ENCODE measurements at places on chromosomes 6 and 20.

- DNase-seq: no peak
These were observed 17.8 kb downstream of the B4GALT5 start for GRCh38 chr20:49695830-49696229.

DNA sequence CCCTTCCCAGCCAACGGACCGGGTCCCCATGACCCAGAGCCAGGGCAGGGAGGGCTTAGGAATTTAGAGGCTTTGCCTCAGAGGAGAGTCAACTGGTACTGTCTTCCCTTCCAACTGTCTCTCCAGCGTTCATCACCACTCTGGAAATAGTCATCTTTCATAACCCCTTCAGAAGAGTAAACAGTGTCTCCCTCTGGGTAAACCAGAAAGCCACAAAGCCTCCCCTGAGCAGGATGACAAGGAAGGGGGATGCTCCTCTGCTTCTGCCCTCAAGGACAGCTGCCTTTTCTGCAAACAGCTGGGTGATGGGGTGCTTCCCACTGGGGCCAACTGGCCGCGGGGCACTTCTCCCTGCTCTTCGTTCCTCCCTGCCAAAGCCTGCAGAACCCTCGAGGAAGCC, 90.1 kb downstream of the PSMG4 start:
- no peak for DNase-seq

- no peak for DNase-seq
These were observed 98.5 kb upstream of the SCGN start for GRCh38 chr6:25553502-25553901.

DNA sequence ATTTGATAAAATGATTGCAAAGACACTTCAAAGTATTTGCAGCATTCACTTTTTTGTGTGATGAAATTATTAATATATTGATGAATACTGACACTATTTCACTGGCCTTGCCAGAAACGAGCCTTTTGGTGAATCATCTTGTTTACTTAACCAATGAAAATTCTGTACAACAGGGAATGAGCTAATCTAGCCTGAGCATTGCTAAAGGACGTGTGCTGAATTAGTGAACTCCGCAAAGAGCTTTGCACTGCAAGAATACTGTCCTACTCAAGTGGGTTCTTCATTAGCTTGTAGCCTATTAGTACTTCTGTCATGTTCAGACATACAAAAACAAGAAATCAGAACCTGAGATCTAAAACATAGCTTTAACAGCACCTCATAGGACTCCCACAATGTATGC, 172.0 kb upstream of the NRSN1 start:
- DNase-seq: no peak

DNA sequence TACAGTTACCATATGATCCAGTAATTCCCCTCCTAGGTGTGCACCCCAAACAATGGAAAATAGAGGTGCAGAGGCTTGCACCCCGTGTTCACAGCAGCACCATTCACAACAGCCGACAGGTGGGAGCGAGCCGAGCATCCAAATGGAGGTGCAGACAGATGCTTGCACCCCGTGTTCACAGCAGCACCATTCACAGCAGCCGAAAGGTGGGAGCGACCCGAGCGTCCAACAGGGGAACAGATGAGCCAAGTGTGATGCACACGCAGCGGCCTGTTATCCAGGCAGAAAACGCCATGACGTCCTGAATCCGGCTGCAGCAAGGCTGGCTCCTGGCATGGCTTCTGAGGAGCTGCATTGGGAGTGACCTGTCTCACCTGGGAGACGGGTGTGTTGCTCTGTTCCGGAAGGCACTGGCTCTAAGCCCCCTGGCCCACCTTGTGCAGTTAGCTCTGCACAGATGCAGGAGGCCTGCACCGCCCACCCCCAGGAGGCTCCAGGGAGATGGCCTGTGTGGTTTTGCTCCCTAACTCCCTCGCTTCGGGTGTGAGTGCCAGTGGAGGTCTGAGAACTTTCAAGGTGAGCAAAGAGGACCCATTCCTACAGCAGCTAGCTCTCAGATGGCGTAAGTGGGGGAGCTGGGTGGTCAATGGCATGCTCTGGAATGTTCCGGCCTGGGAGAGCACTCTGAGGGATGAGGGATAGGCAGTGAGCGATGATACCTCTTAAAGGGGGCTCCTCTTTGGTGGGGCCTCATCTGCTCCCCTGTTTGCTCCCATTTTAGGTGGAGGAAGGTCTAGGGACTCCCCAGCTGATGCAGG, 47.8 kb upstream of the FRMD1 start:
- DNase-seq: no peak

GRCh38 chr6:127347178-127347577, 3.8 kb upstream of the ECHDC1 start:
- DNase-seq: peak; percentile 38

GRCh38 chr6:90502381-90502780, 84.5 kb downstream of the MAP3K7 start:
- no peak for DNase-seq

- DNase-seq: no peak
These were observed 401.2 kb upstream of the RNF217 start for GRCh38 chr6:124560873-124561567.

DNA sequence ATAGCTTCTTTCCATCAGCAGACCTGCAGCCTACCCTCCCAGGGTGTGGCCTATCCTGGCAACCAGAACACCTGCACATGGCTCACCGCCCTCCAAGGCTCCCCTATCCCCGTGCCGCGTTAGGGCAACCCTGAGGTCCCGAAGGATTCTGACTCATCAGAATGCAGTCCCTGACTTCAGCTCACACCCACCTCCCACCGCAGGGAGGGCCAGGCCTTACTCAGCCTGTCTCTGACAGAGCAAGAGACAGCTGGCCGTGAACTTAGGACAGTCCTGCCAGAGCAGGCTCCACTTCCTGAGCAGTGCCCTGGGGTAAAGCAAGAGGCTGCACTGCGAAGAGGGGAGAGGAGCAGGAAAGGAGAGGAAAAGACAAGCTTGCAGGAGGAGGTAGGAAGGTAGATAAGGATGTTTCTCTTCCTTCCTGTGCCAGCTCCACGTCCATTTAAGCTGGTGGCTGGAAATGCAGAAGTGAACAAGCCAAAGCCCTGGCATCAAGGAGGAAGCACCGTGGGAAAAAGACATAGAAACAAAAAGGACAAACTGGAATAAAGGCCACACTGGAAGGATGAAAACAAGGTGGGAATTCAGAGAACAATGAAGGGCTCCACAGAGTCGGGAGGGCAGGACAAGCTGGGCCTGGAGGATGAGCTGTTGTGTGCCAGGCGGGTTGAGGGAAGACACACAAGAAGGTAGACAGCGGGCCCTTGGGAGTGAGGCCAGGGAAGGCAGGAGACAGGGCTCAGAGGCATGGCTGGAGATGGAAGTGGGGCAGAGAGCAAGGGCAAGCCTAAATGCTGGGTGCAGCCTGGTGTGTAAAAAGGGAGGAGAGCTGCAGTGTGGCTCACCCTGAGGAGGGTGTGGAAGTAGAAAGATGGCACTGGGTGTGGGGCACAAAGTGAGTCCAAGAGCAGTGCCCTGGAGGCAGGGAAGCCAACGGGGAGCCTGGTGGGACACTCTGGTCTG, 102.7 kb downstream of the SLC23A2 start:
- DNase-seq: peak; percentile 84

DNA sequence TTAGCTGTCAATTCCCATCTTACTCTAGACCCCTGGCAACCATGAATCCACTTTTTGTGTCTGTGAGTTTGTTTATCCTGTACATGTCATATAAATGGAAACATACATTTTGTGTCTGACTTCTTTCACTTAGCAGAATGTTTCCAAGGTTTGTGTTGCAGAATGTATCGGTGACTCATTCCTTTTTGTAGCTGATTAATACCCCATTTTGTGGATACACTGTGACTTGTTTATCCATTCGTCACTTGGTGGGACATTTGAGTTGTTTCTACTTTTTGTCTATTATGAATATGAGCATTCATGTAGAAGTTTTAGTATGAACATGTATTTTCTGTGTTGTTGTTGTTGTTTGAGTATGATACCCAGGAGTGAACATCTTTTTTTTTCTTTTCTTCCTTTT, 21.4 kb downstream of the CDYL start:
- DNase-seq: no peak

DNA sequence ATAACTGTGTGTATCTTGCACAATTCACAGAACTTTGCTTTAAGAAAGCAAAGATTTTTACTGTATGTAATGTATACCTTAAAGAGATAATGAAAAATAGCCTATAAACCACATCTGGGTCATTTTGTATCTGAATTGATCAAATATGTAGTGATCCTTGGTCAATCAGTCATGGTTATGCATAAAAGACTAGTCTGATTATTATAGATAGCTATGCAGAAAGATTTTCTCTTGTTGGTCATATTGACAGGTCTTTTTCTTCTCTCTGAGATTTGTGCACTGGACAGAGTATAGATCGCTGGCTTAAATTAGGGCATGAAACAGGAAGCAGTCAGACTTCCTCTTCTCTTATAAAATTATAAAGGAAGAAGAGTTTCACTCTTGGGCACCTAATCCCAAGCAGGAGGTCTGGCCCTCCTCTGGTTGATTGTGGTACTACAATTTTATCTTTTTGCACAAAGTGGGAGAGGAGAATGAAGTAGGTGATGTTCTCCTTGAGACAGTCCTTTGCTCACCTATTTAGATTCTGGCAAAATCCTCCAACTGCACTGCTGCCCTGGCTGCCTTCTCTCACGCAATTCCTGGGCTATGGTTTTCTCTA, 380.9 kb upstream of the RGS17 start:
- peak; percentile 41 for DNase-seq

DNA sequence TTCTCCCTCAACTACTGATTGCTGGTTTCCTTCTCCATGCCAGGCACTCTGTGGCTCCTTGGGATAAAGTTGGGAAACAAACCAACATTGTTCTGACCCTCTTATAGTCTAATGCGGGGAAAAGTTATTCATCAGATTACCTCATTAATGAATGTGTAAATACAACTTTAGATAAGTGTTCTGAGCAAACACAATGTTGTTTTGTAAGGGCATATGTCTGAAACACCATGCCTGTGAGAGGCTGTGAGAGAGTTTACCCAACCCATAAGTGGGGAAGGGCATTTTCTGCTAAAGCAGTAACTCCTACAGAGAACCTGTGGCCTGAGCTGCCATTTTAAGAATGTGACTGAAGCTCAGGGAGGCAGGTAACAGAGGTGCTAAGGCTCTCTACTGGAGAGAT, 283.5 kb downstream of the KHDC1L start:
- DNase-seq: peak; percentile 28

GRCh38 chr6:108653949-108654348, 93.2 kb downstream of the FOXO3 start:
- DNase-seq: peak; percentile 41

GRCh38 chr20:5914859-5915258, 35.5 kb downstream of the TRMT6 start:
- no peak for DNase-seq

DNA sequence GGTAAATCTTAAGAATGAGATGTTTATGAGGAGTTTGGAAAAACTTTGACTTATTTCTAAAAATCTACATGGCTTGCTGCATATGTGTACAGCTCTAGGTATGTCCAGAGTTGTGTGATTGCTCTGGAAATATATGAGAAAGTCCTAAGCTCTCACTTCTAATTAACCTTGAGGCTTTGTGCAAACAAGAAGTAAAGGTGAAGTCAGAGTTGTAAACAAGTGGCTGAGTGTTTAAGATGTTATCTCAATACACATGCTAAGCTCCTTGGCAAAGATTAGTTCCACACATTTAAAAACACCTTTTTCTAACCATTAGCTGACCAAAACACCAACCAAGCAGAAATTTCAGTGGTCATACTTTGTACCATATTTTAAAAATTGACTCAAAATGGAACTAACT, 684.2 kb downstream of the HTR1B start:
- DNase-seq: no peak

GRCh38 chr20:47998736-47999135, 213.5 kb upstream of the SULF2 start:
- no peak for DNase-seq

- no peak for DNase-seq
These were observed 21.4 kb downstream of the C6orf15 start for GRCh38 chr6:31090973-31091364.

DNA sequence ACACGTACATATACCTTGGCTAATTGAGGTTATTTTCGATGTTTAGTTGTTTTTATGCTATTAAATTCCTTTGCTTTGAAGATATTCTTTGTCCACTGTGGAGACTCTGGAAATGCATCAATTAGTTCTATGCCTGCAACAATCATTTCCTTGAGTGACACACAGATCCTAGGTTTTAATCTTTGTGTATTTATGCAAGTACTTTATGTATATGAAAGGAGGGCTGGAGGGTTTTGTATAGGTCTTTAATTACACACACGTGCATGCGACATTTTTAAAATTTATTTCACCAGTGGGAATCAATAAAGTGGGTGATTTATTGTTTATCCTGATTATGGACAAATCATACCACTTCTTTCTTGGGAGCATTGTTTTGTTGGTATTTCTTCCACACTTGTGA, 57.3 kb downstream of the ZFAND3 start:
- DNase-seq: no peak

- no peak for DNase-seq
These were observed 1.1 kb upstream of the SAMD5 start for GRCh38 chr6:147507162-147508041.

DNA sequence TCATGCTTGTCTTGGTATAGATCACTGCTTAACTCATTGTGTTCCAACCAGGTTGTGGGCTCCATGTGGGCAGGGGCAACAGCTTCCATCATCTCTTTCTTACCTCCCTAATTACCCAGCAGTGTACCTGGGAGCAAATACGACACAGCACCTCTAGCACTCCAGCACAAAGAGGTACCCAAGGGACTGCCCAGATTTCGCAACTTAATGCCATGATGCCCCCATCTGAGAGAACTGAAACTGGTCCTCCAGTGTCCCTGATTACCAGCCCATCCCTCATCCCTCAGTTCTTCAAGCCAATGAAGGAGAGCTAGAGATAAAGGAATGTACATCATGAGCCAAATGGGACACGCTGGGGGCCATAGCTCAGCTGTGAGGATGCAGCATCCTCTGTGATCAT, 41.9 kb upstream of the MDGA1 start:
- no peak for DNase-seq

DNA sequence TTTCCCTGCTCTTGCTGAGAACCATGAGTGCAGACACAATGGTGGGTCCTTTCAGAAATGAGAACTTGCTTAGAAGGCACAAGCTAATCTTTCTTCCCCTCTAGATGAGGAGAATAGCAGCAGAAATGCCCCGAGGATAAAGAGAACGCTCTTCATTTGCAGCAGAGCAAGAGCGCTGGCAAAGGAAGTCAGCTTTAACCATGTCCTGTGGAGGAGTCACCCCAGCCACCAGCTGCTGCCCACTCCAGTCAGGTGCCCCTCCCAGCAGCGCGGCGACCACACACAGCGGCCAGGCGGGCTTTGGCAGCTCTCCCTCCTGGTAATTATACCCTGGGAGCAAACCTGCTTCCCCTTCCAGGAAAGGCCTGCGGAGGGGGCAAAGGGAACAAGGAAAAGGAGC, 42.4 kb upstream of the EMILIN3 start:
- peak; percentile 50 for DNase-seq

- DNase-seq: no peak
These were observed 112.8 kb upstream of the INSM1 start for GRCh38 chr20:20255099-20255498.

DNA sequence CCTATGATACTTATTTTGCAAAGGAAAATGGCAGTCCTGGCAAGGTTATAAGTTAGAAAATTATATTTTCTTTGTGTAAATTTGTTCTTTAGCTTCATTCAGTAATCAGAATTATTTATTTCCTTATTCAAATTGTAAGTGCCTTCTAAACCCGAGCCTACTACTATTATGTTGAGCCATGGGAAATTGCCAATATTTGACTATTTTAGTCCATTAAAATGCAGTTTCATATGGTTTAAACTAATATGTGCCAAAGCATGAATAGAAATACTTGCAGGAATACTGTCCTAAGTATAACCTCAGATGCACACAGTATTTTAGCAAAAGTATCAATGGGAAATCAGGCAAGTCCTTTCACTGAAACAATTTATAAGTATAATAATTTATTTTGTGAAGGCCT, 228.4 kb downstream of the LAMA2 start:
- no peak for DNase-seq

- no peak for DNase-seq
These were observed 723 bp downstream of the AKIRIN2 start for GRCh38 chr6:87701344-87701675.
